ENCODE measurements at places on chromosomes 16 and 17.

GRCh38 chr16:50509521-50510341, 38.5 kb upstream of the NKD1 start:
- DNase-seq: peak; percentile 14

- DNase-seq: no peak
Observed at GRCh38 chr17:29766796-29767327, 144.2 kb upstream of the CORO6 start.

DNA sequence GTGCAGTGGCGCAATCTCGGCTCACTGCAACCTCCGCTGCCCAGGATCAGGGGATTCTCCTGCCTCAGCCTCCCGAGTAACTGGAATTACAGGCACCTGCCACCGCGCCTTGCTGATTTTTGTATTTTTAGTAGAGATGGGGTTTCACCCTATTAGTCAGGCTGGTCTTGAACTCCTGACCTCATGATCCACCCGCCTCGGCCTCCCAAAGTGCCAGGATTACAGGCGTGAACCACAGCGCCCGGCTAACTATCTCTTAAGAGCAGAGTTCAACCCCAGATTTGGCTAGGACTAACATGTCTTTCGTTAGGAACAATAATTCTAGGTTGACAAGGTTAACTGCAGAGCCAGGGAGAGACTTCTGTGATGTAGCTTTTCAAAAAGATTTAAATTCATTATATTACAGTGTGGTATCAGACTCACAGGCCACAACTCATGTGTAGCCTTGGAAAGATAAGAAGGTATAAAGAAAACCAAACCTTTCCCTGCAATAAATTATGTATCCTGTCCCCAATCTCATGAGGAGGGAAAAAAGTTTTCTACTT, 4.3 kb downstream of the CHTF8 start:
- no peak for DNase-seq

DNA sequence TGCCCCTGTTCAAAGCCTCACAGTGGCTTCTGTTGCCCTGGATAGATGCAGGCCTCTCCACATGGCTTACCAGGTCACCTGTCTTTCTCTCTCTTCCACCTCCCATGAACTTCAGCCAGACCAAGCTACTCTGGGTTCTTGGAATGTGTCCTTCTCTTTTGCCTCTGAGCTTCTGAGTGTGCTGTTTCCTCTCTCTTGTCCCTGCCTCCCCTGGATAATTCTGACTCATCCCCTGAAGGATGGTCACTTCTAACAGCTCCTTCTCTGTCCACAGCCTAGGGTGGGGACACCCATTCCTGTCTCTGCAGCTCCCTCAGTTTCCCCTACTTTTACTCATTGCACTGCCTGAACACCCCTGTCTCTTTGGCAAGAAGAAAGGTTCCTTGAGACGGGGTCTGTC, 2.9 kb downstream of the GUCY2D start:
- no peak for DNase-seq

GRCh38 chr17:67312265-67312664, 54.1 kb downstream of the PSMD12 start:
- no peak for DNase-seq

- no peak for DNase-seq
Observed at GRCh38 chr16:67804853-67805542, 1.4 kb downstream of the RANBP10 start.

GRCh38 chr16:19396555-19397011, 21.1 kb upstream of the TMC5 start:
- no peak for DNase-seq

Data from stimulated activated CD8-positive, alpha-beta memory T cell treated with anti-CD3 and anti-CD28 coated beads, Interleukin-15, amount 100 ng/mL, for 1 hour (primary cell).